ENCODE measurements at places on chromosomes 3 and 15.

GRCh38 chr3:27758083-27758482, 36.0 kb upstream of the EOMES start:
- DNase-seq: no peak

- no peak for DNase-seq
These were observed 56.1 kb downstream of the CRTC3 start for GRCh38 chr15:90585863-90586262.

DNA sequence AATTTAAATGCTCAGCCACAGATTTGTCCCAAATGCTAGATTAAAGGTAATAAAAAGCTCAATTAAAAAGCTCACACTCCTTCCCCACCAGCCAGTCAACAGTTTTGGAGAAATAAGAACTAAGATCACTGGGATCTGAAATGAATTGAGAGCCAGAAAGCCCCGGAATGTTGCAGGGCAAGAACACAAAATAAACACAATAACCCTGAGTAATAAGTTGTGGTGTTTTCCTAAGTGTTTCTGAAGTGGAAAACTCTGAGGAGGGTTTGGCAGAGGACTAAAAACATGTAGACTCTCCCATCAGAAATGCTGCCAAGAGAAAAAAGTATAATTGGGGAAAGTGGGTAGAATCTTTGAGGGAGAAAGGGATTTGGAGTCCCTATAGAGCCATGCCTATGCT, 127.8 kb downstream of the ABI3BP start:
- DNase-seq: no peak

GRCh38 chr3:45693941-45694521, 4.8 kb downstream of the SACM1L start:
- DNase-seq: no peak

- DNase-seq: no peak
These were observed 38.8 kb upstream of the PCSK6 start for GRCh38 chr15:101528108-101528916.

DNA sequence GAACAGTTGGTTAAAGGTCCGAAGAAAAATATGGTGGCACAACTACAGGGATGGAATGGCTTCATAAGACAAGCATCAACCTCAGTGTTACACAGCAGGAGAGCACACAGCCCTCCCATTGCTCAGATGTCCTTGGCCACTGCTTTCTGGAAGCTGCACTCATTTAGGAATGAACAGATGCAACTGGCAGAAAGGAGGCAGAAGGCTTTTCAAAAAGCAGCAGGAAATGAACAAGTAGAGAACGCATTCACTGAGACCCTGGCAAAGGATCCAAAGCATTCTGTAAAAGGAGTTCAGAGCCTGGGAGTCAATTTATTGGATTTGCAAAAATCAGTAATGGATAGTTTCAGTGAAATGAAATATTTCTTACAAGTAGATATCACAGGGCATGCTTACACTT, 101.1 kb downstream of the PDZRN3 start:
- no peak for DNase-seq

GRCh38 chr15:55774113-55774970, 31.4 kb upstream of the PRTG start:
- DNase-seq: peak; percentile 43

DNA sequence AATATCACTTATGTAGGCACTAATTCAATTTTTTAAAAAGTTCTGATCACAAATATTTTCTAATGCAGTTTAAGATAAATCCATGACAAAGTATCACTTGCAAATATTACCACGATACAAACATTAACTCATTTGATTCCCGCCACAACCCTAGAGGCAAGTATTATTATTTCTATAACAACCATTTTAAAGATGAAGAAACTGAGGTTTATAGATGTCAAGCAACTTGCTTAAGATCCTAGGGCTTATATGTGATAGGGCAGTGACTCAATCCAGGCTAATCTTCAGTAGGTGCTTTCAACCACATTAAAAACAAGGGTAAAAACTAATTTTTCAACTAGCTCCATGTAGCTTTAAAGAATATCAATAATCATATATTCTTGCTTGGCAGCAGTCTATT, 1.7 kb downstream of the DYNC1LI1 start:
- DNase-seq: no peak

DNA sequence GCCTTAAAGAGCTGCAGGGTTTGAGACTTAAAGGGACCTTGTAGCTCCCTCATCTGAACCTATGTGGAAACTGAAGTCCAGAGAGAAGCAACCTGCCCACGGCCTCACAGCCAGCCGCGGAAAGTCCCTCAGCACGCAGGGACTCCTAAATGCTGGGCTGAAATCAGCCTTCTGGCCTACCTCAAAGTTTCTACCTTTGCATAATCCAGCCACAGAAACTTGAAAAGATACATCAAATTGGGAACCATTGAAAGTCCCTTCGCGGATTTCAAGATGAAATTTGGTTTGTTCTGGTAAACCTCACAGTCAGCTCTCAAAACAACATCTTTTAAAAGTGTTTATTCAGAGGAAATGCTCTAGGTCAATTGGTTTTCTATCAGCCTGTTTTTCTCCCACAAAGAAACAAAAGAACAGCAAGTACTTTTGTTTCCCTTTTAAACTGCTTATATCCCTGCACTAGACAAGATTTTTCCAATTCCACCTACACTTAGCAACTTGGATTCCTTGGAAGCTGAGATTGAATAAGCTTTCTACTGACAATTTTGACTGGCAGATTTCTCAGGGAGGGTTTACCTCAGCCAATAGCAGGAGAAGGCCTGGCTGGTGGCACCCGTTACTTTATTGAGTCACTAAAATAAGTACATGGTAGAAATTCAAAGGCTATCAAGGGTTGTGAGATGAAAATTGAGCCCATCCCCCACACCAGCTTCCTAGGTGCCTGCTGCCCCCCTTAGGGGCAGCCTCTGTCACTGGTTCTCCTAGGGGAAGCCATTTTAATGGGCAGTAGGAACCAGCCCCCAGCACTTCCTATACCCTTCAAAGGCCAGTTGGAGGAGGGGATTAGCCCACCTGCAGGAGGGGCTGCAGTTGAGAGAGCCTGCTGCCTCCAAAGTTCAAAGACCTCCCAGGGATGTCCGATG, 171.2 kb downstream of the ADAMTS17 start:
- no peak for DNase-seq

DNA sequence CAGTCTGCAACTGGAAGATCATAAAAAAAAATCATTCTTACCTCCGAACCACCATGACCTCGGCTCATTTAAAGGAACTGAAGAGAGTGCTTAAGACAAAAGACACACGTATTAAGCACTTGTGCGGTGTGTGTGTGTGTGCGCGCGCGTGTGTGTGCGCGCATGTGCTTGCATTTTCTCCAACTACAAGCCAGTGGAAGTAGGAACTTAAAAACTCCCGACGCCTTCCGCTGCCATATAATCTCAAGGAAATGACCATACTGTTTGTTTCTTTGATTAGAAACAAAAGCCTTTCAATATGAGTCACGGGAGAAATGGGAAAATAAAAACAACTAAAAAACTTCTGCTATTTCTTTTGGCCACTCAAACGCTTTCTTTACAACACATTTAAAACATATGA, 32.4 kb downstream of the FRMD4B start:
- DNase-seq: no peak

DNA sequence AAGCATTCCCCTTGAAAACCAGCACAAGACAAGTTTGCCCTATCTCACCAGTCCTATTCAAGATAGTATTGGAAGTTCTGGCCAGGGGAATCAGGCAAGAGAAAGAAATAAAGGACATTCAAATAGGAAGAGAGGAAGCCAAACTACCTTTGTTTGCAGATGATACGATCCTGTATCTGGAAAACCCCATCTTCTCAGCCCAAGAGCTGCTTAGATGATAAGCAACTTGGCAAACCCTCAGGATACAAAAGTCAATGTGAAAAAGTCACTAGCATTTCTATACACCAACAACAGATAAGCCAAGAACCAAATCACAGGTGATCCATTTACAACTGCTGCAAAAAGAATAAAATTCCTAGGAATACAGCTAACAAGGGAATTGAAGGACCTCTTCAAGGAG, 403.7 kb upstream of the AZI2 start:
- no peak for DNase-seq

DNA sequence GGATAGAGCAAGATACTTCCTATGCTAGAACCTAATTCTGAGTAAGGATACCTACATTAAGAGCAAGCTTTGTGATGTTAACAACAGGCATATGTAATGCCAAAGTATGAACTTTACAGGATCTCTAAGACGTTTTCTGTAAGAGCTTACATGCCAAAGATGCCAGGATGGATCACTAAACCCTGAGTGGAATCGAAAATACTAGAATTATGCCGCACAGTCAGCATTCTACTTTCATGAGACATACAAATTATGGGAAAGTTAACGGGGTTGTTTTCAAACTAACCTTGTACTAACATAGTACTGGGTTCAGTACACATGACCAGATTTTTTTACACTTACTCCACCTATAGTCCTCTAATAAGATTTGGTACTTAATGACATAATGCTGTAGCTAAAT, 55.1 kb downstream of the AAGAB start:
- DNase-seq: no peak

DNA sequence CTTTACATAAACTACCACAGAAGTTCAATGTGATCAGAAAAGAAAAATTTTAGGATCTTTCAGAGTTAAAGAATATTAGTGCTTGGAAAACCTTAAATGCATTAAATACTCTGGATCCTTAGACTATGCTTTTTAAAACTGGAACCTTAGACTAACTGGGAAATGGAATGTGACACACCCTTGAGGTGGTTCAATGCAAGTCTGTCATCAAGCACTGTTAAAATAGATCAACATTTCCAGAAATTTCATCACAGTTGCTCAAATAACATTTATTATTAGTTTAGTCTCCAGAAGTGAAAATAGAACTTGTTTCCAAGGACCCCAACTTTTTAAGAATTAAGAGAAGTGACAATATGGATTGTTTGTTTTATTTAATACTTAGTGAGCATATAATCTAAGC, 71.8 kb downstream of the GAP43 start:
- no peak for DNase-seq

DNA sequence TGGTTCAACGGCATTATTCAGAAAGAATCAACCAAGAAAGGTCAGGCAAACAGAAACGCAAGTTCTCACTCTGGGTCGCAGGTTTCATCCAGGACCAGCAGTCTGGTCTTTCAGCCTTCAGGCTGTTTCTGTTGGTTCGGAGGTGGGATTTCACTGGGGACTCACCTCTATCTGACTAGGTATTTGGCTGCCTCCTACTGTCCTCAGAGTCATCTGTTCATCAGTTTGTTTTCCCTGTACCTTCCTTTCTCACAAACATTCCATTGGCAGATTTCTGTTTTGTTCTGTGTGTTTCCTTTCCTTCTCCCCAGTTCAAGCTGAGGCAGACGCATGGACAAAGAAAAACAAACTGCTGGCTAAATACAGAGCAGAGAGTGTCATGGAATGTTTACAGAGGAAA, 1046.6 kb upstream of the CFAP20DC start:
- DNase-seq: no peak

DNA sequence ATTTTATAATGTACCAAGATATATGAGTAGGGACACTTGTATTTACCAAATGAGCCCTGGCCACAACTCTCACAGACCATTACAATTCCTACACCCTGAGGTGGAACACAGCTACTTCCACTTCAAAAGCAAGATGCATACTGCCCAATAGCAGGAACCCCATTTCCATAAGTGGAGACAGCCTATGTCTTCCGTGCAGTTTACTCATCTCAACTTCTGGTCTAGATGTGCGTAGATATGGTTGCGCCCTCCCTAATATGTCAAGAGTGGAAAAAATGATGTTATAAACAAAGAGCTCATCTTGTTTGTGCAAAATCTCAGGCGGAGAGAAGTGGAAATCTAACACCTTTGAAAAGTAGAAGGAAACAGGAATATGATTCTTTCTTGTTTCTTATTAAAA, 44.6 kb downstream of the RAB27A start:
- DNase-seq: no peak

DNA sequence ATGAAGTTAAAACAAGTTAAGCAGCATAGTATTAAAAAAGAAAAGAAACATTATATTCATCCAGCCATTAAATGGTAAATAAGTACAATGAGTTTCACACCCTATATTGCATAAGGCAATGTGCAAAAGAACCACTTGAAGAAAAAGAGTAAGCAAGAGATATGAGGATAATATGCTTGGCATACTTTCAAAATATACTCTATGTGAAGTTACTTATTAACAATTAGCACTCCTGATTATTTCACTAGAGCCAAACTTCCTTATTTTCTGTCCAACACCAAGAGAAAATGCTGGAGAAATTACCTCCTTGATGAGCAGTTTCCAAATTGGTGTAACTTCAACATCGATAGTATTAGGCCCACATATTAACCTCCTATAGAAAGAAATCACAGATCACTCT, 63.7 kb downstream of the ATP13A4 start:
- no peak for DNase-seq

- DNase-seq: no peak
These were observed 2.6 kb upstream of the CHST13 start for GRCh38 chr3:126521122-126521891.

- no peak for DNase-seq
These were observed 28.6 kb downstream of the MAP2K1 start for GRCh38 chr15:66415360-66415759.

DNA sequence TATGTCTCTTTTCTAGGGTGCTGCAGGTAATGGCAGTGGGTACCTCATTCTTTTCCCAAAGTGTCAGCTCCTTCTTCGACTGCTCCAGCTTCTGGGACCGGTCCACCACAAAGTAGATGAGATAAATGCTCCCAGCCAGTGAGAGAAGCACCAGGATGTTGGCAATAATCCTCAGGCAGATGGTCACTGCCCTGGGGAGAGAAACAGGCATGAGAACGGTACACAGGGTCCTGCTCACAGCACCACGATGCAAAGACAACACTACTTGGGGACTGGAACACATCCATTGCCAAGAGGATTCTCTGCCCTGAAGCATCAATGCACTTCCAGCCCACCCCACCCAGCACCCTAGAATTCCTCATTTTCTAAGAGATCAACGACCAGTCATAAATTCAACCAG, 22.4 kb downstream of the TMC3 start:
- no peak for DNase-seq

DNA sequence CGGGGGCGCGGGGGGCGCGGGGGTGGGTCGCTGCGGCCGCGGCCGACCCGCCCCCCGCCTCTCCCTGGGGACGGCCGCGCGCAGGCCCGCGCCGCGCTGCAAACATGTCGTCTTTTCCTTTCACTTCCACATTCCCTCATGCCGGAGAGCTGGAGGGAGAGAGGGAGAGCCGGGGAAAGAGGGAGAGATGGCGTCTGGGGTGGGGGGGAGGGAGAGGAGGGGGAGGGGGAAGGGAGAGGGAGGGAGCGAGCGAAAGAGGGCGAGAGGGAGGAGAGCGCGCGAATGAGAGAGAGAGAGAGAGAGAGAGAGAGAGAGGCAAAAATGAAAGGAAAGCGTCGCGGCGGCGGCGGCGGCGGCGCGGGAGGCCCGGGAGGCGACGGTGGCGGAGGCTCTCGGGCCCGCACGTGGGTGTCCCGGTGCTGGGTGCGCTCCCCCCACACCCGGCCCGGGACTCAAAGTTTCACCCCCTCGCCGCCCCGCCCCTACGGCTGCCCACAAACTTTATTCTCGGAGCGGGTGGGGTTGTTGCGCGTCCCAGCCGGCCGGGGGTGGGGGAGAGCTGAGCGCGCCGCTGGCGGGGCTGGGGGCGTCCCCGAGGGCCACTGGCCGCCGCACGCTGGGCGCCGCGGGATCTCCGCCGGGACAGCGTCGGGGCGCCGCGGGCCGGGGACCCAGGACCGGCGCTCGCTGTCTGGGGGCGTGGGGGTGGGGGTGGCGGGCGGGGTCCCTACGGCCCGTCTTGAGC, 731 bp downstream of the ZNF710 start:
- DNase-seq: peak; percentile 56
